ENCODE measurements at places on chromosomes 3 and 15. TPM values are rescaled to one million over a fixed set of nuclear protein-coding genes. Genes with fewer than 3 reads are reported as not detected.

Gene C3orf70
- total RNA-seq = 1.7 TPM

Gene CALML4
- total RNA-seq = 0.76 TPM

Gene CHL1
- total RNA-seq = 14.9 TPM

Gene JAGN1
- total RNA-seq = 17.8 TPM

Gene B4GALT4
- 11.8 TPM for total RNA-seq

- DNase-seq = no peak
Observed at GRCh38 chr15:28969511-28970085, 83.8 kb downstream of the APBA2 start.

DNA sequence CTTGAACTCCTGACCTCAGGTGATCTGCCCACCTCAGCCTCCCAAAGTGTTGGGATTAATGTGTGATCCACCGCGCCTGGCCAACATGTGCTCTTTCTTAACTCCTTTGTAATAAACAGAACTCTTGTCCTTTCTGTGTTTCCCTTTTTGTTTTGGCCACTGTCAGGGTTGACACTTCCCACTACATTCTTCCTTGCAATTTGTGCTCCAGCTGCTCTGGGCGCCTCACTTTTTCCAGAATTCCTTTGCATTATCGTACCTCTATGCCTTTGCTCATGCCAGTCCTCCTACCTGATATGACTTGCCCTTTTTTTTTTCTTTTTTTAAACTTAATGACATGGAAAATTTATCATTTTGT is 38.8 kb upstream of the SMAD3 start:
- DNase-seq = no peak

DNA sequence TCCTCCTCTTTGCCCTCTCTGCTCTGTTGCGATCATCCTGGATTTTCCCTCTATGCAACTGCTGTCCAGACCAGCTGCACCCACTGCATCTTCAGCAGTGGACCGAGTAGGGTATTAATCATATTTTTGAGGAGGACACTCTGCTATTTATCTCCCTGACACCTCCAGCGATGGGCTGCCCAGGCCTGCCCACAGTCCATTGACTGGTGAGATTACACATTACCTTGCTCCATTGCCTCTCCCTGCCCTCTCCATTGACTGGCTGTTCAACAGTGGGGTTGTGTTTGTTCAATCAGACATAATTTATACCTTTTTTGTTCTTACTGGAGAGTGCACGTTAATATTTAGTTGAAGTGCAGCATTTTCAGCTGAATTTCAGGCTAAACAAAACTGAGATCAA is 559.3 kb upstream of the ARRDC4 start:
- no peak for DNase-seq

GRCh38 chr15:39963786-39964185 is 29.9 kb downstream of the EIF2AK4 start:
- DNase-seq = no peak
